ENCODE measurements at places on chromosomes 1 and 21.
A peak's percentile ranks its signal among the peaks of the same experiment; 100 is the strongest.

GRCh38 chr1:209305221-209305954 is 278.1 kb upstream of the CAMK1G start:
- H3K36me3 ChIP-seq, result no peaks in the 10 kb centered on the region
- no peaks in the 10 kb centered on the region for H3K4me1 ChIP-seq
- H3K27me3 ChIP-seq, result no peaks in the 10 kb centered on the region
- H3K4me3 ChIP-seq, result no peak overlapping the region
- DNase-seq, result no peak

GRCh38 chr21:27419153-27419552 is 452.3 kb upstream of the ADAMTS5 start:
- no peak for DNase-seq
- no peaks in the 10 kb centered on the region for H3K36me3 ChIP-seq
- H3K4me3 ChIP-seq, result no peak overlapping the region
- H3K4me1 ChIP-seq, result peaks cover 3% of the 10 kb centered on the region
- H3K27ac ChIP-seq, result no peak overlapping the region

DNA sequence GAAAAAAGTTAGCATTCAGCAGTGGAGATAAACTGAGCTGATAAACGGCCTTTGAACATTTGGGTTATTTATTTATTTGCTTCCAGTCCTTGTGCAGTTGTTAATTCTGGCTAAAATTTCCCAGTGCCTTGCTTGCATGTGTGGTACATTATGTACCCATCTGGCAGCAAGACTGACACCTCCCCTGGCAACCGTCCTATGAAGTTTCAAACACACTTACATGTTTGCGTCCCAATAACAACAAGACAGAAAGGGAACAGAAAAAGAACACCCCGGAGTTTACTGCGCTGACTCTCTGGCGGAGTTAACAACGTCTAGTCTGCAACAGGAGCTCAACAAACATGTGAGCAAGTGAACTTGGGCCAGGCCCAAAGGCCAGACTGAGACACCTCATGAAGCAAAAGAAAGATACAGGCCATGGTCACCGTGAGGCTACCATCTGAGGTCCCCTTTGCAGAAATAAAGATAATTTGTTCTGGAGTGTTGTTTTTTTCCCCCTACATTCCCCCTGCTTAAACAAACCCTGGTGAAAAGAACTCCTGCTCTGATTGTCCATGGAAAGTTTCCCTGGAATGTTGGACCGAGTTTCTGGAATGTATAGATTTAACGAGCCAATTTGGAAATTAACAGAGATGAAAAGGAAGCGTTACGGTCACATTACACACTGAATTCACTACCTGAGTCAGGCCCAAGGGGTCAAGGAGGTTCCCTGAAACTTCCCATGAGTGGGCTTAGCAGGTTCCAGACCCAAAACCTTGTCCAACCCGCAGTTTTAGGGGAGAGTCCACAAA is 33.4 kb downstream of the TRABD2B start:
- no peak overlapping the region for H3K27ac ChIP-seq
- H3K4me1 ChIP-seq, result peaks cover 17% of the 10 kb centered on the region
- no peaks in the 10 kb centered on the region for H3K36me3 ChIP-seq
- no peak for DNase-seq
- no peak overlapping the region for H3K4me3 ChIP-seq
- H3K27me3 ChIP-seq, result no peaks in the 10 kb centered on the region

DNA sequence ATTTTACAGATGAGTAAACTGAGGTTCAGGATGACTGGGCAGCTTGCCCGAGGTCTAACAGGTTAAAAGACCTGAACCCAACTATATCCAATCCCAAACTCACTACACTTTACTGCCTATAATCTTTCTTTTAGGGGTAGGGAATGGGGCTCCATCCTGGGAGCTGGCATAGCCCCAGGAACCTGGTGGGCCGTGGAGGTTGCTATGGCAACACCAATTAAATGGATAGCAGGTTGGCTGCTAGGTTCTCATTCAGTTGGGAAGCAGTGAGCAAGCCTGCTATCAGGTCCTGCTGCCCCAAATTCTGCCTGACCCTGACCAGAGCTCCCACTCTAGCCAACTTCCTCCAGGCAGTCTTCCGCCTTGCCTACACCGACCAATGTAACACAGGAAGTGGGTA is 40.9 kb downstream of the LRP8 start:
- no peak for DNase-seq
- no peak overlapping the region for H3K27ac ChIP-seq
- no peak overlapping the region for H3K4me3 ChIP-seq

DNA sequence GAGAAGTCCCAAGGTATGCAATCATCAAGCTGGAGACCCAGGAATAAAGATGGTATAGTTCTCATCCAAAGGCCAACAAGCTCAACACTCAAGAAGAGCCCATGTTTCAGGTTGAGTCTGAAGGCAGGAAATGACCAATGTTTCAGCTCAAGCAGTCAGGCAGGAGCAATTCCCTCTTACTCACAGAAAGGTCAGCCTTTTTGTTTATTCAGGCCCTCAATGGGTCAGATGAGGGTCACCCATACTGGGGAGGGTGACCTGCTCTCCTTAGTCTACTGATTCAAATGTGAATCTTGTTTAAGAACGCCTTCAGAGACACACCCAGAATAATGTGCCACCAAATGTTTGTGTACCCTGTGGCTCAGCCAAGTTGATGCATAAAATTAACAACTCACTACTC is 262.4 kb downstream of the USP25 start:
- no peaks in the 10 kb centered on the region for H3K36me3 ChIP-seq
- DNase-seq, result no peak

DNA sequence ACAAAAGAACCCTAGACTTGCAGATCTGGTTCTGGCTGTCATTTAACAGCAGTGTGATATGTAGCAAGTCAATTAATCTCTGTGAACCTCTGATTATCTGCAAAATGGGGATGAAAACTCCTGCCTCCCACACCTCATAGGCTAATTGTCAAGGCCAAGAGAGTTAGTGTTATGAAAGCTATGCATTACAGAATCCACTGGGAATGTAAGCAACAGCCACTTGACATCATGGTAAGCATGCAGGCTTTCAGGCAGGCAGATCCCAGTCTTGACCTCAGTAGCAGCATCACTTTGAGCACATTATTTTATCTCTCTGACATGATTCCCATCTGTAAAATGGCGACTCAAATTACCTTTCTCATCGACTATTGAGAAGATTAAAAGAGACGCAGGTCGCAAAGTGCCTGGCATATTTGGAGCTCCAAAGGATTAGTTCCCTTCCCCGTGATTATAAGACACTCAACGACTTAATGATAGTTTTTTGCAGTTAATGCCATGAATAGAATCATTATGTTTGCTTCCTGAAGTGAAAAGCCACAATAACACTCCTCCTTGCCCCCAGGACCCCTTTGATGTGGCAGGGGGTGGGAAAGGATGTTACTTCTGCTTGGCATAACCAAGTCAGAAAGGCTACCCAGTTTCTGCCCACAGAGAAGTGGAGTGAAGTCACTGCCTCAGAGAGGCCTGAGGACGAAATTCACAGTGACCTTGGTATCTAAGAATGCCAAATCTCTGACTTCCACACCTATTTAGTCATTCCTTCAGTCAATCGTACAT is 273.0 kb upstream of the NFIA start:
- H3K4me3 ChIP-seq, result no peak overlapping the region
- no peaks in the 10 kb centered on the region for H3K36me3 ChIP-seq
- no peak overlapping the region for H3K27ac ChIP-seq

DNA sequence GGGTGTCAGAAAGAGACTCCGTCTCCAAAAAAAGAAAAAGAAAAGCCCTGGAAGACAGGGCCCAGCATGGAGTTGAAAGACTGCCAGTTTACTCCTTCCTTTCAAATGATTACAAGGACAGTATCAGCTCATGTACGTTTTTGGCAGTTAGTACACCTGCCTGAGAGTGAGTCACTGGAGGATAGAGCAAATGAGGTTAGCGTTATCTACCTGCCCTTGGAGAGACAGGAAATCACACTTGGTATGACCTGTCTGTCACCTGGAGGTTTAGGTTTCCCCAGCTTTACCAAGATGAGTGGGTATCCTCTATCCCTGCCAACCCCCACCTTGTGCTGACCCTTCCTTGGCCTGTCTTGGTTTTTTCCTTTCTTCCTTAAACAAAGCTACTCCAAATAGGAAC is 96.8 kb upstream of the BMP8A start:
- no peak overlapping the region for H3K4me3 ChIP-seq
- H3K27ac ChIP-seq, result peak overlapping the region; percentile 53
- H3K27me3 ChIP-seq, result no peaks in the 10 kb centered on the region
- no peak for DNase-seq
- H3K4me1 ChIP-seq, result peaks cover 34% of the 10 kb centered on the region
- H3K36me3 ChIP-seq, result no peaks in the 10 kb centered on the region

GRCh38 chr1:6275826-6276782 is 15.2 kb upstream of the GPR153 start:
- H3K27ac ChIP-seq, result peak overlapping the region; percentile 44
- H3K4me3 ChIP-seq, result peak overlapping the region; percentile 34
- peaks cover 17% of the 10 kb centered on the region for H3K36me3 ChIP-seq
- H3K4me1 ChIP-seq, result peaks cover 36% of the 10 kb centered on the region

DNA sequence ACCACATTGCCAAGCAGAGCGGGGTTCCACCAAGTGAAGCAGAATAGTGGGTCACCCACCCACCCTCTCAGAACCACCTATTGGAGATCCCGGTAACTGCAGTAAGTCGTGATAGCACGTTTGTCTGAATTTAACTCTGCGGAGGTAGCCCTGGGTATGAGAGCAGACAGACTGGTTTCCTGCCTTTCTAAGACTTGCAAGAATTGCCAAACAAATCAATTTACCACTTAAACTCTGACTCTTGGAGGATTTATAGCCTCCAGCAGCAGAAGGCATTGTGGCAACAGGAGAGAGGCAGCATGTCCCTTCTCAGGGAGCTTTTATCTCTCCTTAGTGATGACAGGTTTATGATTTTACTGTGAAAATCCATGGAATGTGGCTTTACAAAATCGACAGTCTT is 287.9 kb upstream of the FMN2 start:
- H3K27me3 ChIP-seq, result no peaks in the 10 kb centered on the region
- no peak for DNase-seq
- no peak overlapping the region for H3K4me3 ChIP-seq

- DNase-seq, result no peak
- no peaks in the 10 kb centered on the region for H3K36me3 ChIP-seq
- no peak overlapping the region for H3K4me3 ChIP-seq
- H3K27me3 ChIP-seq, result no peaks in the 10 kb centered on the region
- H3K27ac ChIP-seq, result no peak overlapping the region
- H3K4me1 ChIP-seq, result no peaks in the 10 kb centered on the region
Measured at GRCh38 chr1:158169105-158169504, 11.6 kb upstream of the CD1D start.

DNA sequence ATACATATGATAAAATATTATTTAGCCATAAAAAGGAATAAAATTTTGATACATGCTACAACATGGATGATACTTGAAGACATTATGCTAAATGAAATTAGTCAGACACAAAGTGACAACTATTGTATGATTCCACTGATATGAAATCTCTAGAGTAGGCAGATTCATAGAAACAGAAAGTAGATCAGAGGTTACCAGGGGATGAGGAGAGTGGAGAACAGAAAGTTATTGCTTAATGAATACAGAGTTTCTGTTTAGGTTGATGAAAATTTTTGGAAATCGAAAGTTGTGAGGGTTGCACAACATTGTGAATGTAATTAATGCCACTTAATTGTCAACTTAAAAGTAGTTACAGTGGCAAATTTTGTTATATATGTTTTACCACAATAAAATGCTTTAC is 315.7 kb upstream of the USP25 start:
- DNase-seq, result no peak
- H3K27me3 ChIP-seq, result no peaks in the 10 kb centered on the region
- no peaks in the 10 kb centered on the region for H3K36me3 ChIP-seq
- no peak overlapping the region for H3K27ac ChIP-seq
- no peak overlapping the region for H3K4me3 ChIP-seq

- no peak overlapping the region for H3K4me3 ChIP-seq
- peaks cover 8% of the 10 kb centered on the region for H3K4me1 ChIP-seq
- H3K27me3 ChIP-seq, result no peaks in the 10 kb centered on the region
- DNase-seq, result no peak
- H3K36me3 ChIP-seq, result no peaks in the 10 kb centered on the region
Measured at GRCh38 chr1:223405507-223405906, 12.3 kb downstream of the CCDC185 start.

DNA sequence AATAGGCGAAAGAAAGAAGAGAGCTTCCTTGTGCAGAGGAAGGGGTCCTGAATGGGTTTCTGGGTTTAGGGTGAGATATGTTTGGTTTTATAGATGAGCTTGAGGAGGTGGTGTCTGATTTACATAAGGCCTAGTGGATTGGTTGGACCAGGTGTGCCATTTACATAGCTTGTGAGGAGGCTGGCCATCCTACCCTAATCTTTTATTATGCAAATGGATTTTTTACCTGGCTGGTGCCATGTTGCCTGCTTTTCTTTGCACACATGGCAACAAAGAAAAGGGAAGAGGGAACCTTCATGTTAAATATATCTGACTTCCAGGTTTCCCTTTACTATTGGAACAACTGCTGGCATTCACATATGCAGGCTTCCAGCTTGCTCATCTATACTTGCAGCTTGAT is 585.3 kb downstream of the PTPRU start:
- H3K4me1 ChIP-seq, result no peaks in the 10 kb centered on the region
- no peak overlapping the region for H3K4me3 ChIP-seq
- no peak overlapping the region for H3K27ac ChIP-seq
- no peak for DNase-seq

DNA sequence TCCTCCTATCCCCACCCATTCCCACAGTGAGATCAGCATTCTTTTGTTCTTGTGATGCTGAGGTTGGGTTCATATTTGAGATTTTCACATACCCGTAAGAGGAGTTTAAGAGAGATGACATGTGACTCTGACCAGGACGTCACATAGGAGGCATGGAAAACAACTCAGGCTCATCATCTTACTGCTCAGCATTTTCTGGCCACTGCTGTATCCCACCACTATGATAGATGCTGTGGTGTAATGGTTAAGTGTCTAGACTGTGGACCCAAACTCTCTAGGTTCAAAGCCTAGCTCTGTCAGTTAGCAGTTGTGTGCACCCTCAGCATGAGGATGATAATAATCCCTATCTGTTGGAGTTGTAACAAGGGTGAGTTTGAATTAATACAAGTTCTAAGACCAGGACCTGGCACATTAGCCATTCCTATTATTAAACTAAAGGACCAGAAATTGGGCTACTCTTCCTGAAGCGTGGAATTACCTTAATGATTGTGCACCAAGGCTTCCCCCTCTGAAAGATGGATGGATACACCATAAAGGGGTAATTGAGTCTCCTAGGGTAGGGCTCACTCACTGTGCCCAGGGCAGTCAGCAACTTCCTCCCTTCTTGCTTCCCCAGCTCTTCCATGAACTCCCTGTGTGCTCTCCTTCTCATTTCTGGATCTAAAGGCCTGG is 40.9 kb downstream of the LGR6 start:
- no peak overlapping the region for H3K27ac ChIP-seq
- H3K27me3 ChIP-seq, result no peaks in the 10 kb centered on the region
- no peak overlapping the region for H3K4me3 ChIP-seq
- H3K4me1 ChIP-seq, result peaks cover 29% of the 10 kb centered on the region
- DNase-seq, result no peak

- H3K4me3 ChIP-seq, result no peak overlapping the region
- H3K27me3 ChIP-seq, result no peaks in the 10 kb centered on the region
- no peaks in the 10 kb centered on the region for H3K36me3 ChIP-seq
- no peak for DNase-seq
- no peak overlapping the region for H3K27ac ChIP-seq
Measured at GRCh38 chr1:241610056-241610815, 29.9 kb downstream of the CHML start.

- H3K4me3 ChIP-seq, result no peak overlapping the region
- no peaks in the 10 kb centered on the region for H3K27me3 ChIP-seq
- no peak for DNase-seq
- H3K4me1 ChIP-seq, result peaks cover 34% of the 10 kb centered on the region
- H3K27ac ChIP-seq, result peak overlapping the region; percentile 21
Measured at GRCh38 chr1:30762152-30762929, 4.8 kb upstream of the LAPTM5 start.

GRCh38 chr1:107794571-107794970 is 170.4 kb downstream of the VAV3 start:
- no peaks in the 10 kb centered on the region for H3K27me3 ChIP-seq
- H3K4me1 ChIP-seq, result no peaks in the 10 kb centered on the region
- no peak overlapping the region for H3K4me3 ChIP-seq
- DNase-seq, result no peak
- no peaks in the 10 kb centered on the region for H3K36me3 ChIP-seq
